RKO (cell line): ENCODE measurements at places on chromosomes 7 and 10.
A peak's percentile ranks its signal among the peaks of the same experiment; 100 is the strongest.

GRCh38 chr10:103500481-103500880 is 7.0 kb downstream of the NEURL1 start:
- no peak for DNase-seq

DNA sequence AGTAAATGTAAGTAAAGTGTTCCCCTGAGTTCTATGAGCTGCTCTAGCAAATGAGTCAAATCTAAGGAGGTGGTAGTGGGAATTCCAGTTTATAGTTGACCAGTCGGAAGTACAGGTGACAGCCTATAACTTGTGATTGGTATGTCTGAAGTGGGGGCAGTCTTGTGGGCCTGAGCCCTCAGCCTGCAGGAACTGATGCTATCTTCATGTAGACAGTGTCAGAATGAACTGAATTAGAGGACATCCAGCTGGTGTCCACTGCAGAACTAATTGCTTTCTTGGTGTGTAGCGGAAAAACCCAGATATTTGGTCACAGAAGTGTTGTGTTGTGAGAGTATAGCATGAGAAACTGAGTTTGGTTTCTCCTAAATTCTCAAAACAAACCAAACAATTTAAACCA is 127.9 kb upstream of the AMPH start:
- DNase-seq: no peak

- no peak for DNase-seq
Measured at GRCh38 chr7:118517275-118517674, 292.8 kb downstream of the ANKRD7 start.

DNA sequence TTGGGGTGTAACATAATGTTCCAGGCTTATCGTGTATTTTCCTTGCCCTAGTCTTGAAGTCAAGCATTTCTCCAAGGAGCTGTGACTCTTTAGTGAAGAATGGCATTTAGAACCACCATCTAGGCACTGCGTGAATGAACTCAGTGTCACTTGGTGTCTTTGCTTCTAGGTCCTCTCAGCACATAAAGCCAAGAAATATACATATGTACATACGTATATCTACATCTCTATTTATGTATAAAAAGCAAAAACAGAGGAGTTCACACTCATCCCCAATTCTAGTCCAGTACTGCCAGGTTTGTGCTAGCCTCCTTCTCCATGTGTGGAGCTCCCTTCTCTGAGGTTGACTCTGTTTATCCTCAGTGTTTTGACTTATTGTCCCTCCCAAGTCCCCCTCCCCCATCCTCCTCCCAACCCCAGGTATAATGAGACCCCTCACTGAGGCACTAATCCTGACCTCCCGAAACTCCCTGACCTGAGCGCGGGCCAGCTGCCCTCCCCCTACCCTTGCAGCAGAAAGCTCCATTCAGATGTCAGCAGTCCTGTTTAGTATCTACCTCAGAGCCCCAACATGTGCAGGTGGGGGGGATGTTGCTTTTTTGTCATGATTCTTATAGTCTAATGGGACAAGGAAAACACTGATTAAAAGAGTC is 61.5 kb downstream of the GDI2 start:
- DNase-seq: no peak

DNA sequence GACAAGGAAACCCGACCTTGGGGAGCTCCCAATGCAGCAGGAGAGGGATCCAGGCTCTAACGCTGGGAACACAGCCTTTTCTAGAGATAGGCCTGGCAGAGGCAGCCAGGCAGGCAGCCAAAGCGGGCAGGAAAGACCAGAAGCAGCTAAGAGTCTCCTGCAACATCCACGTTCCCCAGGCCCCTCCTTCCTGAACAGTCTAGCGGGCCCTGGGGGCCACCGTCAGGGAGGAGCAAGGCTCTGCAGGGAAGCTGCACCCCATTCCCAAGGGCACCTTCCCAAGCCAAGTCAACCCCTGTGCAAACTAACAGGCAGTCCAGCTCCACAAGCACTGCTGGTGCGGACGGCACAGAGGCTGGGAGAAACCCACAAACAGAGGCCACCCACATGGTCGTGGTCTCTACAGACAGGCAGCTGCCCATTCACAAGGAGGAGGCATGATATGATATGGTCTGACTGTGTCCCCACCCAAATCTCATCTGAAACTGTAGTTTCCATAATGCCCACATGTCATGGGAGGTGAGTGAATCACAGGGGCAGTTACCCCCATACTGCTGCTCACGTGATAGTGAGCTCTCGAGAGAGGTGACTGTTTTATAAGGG is 115.7 kb downstream of the MAD1L1 start:
- DNase-seq: no peak

- no peak for DNase-seq
Measured at GRCh38 chr10:17671307-17671706, 27.4 kb downstream of the STAM start.

DNA sequence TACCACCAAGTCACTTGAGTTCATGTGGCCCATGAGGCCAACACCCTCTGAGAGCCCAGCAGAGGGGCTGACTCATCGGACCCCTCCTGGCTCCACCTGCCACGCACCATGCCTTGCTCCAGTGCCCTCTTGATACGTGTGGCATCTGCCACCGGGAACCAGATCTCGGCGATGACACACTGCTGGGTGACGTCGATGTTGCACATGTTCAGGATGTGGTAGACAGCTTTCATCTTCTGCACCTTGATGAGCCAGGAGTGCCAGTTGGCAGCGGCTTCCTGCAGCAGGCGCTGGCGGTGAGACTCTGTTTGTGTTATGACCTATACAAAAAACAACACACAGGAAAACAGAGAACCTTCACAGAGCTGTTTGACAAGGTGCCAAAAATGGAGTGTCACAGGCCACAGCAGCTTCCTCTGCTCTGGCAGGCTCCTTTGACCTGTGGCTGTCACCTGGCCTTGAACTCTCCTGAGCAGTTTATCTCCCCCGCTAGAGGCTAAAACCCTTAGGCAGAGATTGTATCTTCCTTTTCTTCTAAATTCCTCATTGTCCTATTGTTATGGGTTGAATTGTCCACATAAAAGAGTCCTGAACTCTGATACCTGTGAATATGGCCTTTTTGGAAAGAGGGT is 45.2 kb upstream of the TMEM213 start:
- DNase-seq: peak; percentile 60

DNA sequence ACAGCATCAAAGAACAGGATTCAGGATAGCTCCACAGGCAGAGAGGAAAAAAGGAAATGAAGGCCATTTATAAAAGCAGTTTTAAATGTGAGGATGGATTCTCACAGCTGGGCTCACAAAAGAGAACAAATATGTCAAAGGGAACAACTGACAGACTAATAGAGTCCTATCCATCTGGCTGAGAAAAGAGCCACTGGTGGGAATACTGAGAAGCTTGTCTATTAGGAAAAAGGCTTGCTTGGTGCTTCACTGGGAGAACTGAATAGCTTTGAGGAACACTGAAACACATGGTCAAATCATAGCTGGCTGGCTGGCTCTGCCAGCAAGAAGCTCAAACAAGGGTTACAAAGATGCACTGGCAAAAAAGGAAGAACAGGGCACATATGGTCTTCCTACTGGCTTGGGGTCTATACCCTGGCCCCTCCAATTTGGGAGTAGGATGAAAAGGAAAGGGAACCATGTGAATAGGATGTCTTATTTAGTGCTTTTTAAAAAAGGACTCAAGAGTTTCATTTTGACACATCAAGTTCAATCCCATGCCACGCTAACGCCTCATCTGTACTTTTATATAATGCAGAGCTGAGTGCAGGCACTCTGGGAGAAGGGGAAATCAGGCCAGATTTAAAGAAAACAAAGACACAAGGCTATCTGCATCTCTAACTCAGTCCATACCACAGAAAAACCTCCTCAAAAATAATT is 44.8 kb upstream of the KCNIP2 start:
- DNase-seq: no peak

DNA sequence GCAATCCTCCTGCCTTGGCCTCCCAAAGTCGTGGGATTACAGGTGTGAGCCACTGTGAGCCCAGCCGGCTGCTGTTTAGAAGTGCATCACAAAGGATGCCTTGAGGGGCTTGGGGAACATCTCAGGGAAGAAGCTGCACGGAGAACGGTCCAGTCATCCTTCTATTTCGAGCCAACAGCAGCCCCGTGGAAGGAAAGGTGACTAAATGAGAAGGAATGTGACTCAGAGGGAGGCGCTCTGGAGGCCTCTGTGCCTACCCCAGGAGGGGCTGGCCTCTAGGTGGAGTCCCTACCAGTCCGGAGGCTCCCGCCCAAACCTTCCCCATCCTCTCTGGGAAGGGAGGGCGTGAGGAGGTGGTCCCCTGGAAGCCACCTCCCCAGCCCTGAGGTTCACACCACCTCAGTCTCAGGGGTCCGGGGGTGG is 76.2 kb downstream of the CTBP2 start:
- DNase-seq: peak; percentile 69

DNA sequence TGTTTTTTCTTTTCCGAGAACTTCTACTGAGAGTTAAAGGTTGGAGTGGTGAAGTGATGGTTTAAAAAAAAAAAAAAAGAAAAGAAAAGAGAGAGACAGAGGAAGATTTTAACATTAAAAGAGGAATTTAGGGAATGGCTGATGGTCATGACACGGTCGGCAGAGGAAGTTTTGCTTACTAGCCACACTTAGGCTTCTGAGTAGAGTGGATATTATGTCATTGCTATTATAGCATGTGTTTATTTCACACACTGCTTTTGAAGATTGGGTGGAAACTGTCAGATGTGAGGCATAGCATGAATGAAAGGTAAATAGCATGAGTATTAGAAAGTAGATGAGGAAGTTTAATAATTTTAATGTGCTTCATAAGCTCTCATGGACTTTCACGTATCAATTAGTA is 2.5 kb downstream of the KAT6B start:
- DNase-seq: no peak

DNA sequence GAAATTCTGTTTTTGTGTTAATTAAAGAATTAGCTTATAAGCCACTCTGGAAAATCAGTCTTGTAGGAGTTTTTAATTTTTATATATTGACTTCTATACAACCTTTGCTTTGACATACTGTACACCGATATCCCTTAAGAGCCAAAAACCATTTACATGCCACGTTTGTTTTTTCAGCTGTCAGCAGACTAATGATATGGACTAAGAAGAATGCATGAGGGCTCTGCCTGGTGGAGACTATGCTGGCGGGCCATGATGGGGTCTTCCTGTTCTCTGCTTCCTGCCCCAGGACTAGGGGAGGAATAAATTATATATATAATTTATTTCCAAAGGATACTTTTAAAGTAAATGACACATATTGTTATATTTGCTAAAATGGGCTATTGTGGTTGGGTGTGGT is 96.3 kb downstream of the CDK14 start:
- no peak for DNase-seq

- no peak for DNase-seq
Measured at GRCh38 chr7:15470825-15471668, 90.8 kb downstream of the AGMO start.

DNA sequence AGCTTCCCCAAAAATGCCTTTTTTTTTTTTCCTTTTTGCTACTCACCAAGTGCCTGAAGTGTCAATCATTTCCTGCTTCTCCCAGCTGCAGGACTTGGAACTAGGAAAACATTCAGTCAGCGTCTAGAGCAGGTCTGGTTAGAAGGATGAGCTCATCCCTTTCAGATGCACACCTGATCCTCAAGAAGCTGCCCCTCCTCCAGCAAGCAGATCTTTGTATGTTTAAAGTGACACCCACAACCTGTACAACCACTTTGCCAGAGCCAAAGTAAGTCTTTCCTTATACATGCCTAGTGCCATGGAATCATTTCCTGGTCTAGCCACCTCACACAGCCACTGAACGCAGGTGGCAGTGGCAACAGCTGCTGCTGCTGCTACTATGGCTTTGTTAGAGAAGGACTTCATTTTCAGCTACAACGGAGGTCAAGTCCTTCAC is 10.4 kb upstream of the USP54 start:
- DNase-seq: peak; percentile 32

DNA sequence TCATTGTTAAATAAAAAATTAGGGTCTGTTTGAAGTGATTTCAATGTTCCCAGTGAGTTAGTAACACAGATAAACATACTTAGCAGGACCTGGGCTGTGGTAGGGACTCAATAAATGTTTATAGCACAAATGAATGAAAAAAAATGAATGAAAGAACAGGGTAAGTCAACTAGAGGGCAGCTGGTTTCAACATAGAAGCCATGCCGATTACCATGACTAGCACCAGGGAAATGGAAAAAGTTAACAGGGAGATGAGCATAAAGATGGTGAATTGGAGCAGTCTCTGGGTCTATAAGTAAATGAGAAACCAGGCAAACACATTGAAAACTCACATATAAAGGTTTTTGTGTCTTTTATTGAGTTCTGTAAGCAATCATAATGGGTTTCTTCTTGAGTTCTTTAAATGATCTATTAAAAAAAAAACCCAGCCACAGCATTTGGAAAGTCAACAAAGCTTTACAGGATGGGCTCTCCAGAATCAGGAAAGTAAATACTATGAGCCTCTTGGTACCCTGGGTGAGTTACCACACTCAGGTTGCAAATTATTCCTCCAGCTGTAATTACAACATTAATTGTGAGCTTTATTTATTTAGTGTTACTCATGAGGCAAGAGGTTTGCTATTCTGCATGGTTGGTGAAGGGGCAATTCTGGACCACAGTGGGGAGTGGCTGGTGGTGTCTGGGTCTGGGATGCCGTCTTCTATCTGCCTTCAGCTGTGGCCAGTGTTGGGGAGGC is 46.1 kb upstream of the MTPN start:
- no peak for DNase-seq

GRCh38 chr7:18508443-18509427 is 13.2 kb downstream of the HDAC9 start:
- peak; percentile 99 for DNase-seq

DNA sequence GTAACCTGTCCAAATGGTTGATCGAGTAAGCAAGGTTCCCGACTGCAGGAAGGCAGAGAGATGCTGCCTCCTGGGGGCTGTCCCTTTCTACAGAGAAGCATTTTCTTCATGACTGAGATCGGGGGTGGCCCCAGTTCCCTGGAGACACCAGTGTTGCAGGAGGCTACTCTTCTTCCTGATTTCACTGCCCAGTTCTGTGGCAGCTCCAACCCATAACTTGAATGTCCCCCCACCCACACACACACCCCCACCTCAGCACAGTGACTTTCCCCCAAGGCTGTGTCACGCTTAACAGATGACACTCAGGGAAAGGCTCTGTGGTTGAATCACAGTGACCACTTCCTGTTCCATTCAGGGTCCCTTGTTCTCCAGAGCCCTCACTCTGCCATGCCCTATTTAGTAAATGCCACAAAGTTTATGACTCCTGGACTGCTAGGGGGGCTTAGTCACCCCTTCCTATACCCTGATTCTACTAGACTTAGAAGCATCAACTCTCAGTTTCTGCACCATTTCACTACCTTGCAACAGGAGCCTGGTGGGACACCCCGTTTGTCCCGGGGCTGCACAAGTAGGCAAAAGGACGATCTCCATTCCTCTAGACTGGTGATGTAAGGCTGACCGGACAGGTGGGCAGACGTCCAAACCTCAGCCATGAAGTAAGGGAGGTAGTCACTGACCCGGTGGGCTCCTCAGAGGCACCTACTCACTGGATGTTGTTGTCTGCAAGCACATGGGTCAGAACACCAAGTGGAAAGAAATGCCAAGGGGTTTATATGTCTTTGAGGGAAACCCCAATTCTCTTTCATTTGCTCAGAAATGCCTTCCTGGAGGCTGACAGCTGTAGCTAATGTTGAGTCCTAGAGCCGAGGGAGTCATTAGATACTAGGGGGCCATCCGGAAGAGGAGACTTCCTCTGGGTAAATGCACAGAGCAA is 31.3 kb upstream of the SMC3 start:
- peak; percentile 97 for DNase-seq

GRCh38 chr10:72503241-72503640 is 122.6 kb downstream of the MICU1 start:
- DNase-seq: no peak
